ENCODE measurements at places on chromosomes 7 and 10.

GRCh38 chr7:91050677-91051076 is 213.6 kb upstream of the FZD1 start:
- no peak for DNase-seq

GRCh38 chr7:481219-481930 is 38.3 kb downstream of the PDGFA start:
- no peak for DNase-seq

DNA sequence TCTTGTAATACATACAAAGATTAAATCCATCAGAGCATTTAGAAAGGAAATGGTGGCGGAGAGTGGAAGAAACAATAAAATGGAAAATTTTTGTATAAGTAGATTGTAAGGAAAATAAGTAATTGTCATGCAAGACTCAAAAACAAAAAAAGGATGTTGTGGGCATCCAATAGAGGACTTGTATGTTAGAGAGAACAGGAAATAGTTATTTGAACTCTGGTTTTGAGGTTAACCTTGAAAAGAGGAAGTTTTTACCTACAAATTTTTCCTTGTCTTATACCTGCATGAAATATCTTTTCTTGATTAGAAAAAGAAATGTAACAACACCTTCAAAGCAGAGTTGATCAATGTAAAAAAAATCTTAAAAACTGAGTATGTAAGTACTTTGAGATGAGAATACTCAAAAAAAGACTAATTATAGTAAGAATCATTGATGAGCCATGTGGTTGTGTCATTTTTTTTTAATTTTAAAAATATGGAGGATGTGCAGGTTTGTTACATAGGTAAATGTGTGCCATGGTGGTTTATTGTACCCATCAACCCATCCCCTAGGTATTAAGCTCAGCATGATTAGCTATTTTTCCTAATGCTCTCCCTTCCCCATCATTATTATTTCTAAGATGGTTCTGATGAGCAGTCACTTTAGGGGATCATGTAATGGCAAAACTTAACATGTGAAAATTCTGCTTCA is 11.9 kb downstream of the TMEM106B start:
- no peak for DNase-seq

- no peak for DNase-seq
Observed at GRCh38 chr10:110074758-110075671, 67.2 kb downstream of the ADD3 start.

DNA sequence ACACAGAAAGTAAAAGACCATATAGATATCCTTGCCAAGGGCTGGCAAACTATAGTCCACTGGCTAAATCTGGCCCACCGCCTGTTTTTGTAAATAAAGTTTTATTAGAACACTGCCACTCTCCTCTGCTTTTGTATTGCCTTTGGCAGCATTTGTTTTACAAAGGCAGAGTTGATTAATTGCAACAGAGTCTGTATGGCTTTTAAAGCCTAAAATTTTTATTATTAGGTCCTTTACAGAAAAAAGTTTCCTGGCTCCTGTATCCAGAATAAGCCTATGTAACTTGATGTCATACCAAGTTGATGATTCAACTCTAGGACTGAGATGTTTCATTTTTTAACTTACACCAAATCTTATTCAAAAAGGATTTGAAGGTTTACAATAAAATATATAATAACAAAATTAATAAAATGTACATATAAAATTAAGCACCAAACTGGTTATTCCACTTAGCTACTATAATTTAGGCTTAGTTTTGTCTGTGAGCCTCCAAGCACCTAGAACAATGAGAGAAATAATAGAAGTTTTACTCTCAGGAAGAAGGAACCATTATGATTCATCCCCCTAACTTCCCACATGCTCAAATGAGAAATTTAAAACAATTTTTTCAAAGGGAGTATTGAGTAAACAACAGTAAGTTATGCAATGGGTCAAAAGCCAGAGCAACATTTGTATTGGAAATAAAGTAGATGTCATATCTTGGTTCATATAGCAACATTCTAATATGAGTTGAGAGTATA is 31.9 kb downstream of the CPED1 start:
- DNase-seq = no peak

DNA sequence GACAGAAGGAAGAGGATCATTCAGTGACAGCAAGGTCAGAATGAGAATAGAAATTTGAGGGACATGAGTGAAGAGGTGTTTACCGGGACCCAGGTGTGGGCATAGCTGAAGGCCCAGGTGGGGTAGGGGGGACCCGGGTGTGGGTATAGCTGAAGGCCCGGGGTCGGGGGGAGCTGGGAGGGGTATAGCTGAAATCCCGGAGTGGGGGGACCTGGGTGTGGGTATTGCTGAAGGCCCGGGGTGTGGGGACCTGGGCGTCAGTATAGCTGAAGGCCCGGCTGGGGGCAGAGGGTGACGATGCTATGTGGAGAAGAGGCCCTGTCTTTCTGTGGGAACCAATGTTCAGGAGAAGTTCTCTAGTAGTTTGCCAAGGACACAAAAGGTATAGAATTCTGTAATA is 183.0 kb upstream of the PITRM1 start:
- no peak for DNase-seq

DNA sequence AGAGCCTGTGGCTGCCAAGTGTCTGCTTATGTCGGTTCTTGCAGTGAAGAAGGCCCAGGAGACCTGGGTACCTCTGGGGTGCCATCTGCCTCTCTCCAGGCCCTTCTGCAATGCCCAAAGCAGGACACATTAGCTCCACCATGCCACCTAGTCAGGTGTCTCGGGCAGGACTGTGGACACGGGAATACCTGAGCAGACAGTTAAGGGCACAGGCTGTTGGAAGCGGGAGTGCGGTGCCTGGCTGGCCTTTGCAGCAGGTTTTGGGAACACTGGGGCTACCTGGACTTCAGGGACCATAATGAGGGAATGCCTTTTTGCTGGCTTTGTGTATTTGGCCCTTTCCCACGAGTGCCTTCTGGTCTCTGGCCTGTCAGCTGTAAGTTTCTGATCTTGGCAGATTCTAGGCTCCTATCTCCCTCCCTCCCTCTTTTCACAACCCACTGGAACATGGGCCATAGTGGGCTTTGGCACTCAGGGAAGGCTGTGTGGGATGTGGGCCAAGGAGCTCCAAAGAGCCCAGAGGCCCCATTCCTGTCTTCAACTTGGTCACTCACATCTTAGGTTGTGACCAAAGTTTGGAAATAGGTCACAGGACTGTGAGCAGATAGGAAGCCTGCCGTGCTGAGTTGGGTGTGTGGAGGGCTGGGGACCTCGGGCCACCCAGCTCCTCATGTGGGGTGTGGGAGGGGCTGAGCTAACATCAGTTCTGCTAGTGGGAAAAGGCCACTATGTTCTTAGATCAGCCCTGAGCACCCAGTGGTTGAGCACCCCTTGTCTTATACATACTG is 41.5 kb upstream of the CXCL12 start:
- DNase-seq = no peak

DNA sequence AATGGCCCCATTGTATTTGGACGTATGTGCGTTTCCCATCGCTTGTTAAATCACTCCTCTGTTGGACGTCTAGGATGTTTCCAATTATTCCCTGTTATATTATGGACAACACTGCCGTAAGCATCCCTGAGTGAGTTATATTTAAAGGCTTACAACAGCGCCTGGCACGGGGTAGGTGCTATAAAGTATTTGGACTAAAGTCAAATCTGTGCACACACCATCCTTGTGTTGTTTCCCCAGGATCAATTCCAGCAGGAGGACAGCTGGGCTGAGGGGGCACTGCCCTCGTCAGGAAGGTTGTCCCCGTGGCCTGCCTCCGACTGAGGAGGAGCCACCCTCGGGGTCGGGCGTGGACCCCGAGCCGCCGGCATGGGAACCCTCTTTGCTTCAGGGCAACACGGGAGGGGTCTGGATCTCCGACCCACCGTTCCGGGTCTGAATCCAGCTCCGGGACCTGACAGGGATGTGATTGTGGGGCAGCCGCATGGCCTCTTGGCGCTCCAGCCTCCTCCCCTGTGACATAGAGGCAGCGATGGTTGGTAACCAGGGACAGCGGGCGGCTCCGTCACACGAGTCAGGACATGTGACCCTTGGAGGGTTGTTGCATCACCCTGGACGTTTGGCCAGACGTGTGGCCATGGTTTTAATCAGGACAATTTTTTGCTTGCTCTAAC is 1.5 kb upstream of the JAKMIP3 start:
- DNase-seq = no peak

- DNase-seq = no peak
Observed at GRCh38 chr7:8126601-8127167, 135.3 kb downstream of the ICA1 start.

- no peak for DNase-seq
Observed at GRCh38 chr7:100575746-100576383, 2.2 kb upstream of the SAP25 start.

DNA sequence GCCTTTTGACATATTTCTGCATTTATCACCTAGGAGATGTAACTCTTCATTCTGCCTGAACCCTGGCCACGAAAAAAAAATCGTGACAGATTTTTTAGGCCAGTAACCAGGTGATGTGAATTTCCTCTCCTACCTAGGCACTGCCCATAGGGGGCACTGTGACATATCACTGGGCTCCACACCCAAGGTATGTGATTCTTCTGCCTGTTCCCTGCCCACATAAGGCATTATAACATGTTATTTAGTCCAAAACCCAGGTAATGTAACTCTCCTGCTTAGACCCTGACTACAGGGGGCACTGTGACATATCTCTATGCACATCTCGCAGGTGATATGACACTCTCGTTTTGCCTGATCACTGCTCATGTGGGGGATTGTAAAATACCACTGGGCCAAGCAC is 29.5 kb upstream of the ZNF107 start:
- DNase-seq = no peak

GRCh38 chr10:11290156-11290890 is 272.7 kb downstream of the CELF2 start:
- no peak for DNase-seq

DNA sequence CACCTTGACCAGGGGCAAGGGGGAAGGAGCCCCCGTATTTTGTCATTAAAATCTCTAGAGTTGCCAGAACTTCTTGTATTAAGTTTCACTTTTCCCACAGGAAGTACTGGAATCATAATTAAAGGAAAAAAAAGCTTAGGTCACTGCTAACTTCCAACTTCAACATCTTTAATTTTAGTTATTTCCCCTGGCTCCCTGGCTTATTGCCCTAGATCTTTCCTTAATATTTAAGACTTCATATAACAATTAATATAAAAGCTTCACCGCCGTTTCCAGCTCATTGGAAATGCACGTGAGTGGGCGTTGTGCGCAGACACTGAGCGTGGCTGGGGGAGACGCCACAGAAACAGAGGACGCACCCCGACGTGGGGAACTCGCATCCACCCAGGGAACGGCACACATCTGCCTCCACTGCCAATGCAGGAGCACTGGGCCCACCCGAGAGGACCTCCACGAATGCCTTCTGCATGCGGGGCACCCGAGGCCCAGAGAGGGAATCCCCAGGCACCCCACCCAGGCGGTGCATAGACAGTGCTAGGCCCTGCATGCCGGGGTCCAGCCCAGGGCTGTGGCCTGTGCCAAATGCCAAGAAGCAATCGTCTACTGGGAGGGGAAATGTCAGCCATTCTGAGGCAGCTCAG is 72.2 kb downstream of the ADARB2 start:
- no peak for DNase-seq

- no peak for DNase-seq
Observed at GRCh38 chr7:38630720-38631673, at the start of gene AMPH. AMPH (minus strand) TSS chr7:38631373; CDS start chr7:38631351, 22 bp downstream.

GRCh38 chr10:29482591-29483431 is 152.0 kb downstream of the SVIL start:
- no peak for DNase-seq

- no peak for DNase-seq
Observed at GRCh38 chr10:24716295-24716694, 7.4 kb downstream of the ARHGAP21 start.

GRCh38 chr7:79320741-79321473 is 132.6 kb downstream of the MAGI2 start:
- no peak for DNase-seq

DNA sequence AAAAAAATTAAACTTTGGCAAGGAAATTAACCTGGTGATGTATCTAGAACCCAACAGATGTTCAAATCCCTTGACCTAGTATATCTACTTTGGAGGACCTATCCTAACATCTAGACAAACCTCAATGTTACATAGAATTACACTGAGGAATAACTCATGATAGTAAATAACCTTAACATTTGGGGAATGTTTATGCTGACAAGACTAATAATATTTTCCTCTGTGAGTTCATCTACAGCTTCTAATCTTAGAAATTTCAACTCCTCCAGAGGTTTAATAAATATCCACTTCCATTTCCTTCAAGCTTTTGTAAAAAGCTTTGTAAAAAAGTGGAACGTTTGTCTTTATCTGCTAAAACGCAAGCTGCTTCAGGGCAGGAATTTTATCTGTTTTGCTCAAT is 12.7 kb downstream of the HIPK2 start:
- no peak for DNase-seq

DNA sequence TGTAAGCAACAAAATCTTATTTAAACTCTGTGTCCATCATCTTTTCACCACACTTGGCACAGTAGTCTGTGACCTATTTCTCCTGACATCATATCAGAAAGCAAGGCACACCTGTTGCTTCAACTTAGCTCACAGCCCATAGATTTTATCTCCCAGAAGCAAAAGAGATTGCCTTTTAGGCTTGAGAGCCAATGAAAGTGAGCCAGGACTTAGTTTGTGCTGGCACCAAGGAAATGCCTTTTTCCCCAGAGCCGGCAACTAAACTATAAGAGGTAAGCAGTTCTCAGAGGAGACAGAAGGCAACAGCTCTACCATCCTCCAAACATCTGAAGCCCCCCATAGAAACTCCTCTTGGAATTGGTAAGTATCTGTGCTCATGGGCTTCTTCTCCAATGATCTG is at the start of gene ACSM6:
Gene ACSM6, plus strand, starts transcription at position 295 of the 400 bp plus-strand sequence. CDS start 248 bp downstream, outside the sequence.
- no peak for DNase-seq

GRCh38 chr10:2145926-2146478 is 408.7 kb upstream of the ADARB2 start:
- DNase-seq = no peak

- DNase-seq = no peak
Observed at GRCh38 chr10:3054851-3055199, 12.5 kb upstream of the PFKP start.

- DNase-seq = no peak
Observed at GRCh38 chr10:82212753-82213152, 337.8 kb downstream of the NRG3 start.

DNA sequence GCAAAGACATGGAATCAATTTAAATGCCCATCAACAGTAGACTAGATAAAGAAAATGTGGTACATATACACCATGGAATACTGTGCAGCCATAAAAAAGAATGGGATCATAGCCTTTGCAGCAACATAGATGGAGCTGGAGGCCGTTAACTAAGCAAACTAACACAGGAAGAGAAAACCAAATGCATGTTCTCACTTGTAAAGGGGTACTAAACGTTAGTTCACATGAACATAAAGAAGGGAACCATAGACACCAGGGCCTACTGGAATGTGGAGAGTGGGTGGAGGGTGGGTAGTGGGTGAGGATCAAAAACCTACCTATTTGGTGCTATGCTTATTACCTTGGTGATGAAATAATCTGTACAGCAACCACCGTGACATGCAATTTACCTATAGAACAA is 78.4 kb upstream of the GSDME start:
- DNase-seq = no peak

- DNase-seq = peak; percentile 11
Observed at GRCh38 chr7:28921822-28922221, 36.3 kb downstream of the TRIL start.

All from NCI-H1436 treated with DMSO at 0.1 percent for 48 hours (cell line).